NCI-H2171 (cell line): ENCODE measurements at places on chromosomes 1 and 21.

DNA sequence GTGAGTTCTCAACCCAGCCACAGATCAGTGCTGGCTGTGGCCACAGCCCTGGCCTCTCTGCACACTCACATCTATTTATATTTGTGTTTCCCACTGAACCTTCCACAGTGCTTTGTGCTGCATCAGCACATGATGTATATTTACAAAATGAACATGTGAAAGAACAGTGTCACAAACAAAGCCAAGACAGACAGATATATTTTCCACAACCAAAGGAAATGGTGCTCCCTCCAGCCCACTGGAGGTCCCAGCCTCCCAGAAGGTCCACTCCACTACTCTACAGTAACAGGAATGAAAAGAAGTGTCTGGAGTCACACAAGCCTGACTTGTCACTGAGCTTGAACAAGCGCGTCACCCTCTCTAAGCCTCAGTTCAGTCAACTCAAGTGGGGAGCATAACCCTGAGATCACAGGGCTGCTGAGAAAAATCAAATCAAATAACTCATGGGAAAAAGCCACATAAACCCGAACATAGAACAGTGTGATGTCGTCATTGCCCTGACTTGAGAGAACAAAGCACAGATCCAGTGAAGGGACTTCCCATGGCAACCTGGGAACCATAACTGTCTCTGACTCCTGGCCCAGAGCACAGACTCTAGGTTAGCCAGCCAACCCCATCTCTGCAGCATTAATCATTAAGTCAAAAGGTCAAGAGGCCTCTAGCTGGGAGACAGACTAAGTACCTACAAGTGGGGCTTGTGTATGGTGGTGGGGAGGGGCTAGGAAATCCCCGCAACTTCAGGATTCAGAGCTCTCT is 121.2 kb downstream of the TRABD2B start:
- DNase-seq: no peak

GRCh38 chr1:201167041-201167991 is 13.0 kb upstream of the TMEM9 start:
- DNase-seq: no peak

DNA sequence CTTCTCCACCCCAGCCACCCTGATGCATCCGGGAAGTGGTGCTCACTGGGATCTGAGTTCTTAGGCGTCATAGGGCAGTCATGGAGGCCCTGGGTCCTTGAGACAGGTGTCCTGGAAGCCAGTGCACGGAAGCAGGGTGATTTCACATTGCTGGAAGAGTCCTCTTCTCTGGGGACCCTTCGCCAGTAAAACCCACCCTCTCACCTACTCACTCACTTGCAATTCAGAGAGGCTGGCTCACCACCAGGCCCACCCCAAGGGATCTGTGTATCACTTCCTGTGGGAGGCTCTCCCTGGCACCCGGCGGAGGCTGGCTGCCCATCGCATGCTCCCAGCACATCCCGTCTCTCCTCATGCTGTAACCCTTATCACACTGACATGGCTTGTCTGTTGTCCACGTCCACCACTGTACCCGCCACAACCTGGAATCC is 40.2 kb upstream of the EPS8L3 start:
- DNase-seq: no peak

- DNase-seq: no peak
Measured at GRCh38 chr1:212738330-212738729, 38.7 kb upstream of the BATF3 start.
